ENCODE measurements at places on chromosomes 4 and X. TPM values are rescaled to one million over a fixed set of nuclear protein-coding genes. Genes with fewer than 3 reads are reported as not detected.

Gene CCDC110
- total RNA-seq = 1.5 TPM

Gene SPOCK3
- total RNA-seq = 0.42 TPM

Gene ARMCX2
- total RNA-seq = 7.5 TPM

DNA sequence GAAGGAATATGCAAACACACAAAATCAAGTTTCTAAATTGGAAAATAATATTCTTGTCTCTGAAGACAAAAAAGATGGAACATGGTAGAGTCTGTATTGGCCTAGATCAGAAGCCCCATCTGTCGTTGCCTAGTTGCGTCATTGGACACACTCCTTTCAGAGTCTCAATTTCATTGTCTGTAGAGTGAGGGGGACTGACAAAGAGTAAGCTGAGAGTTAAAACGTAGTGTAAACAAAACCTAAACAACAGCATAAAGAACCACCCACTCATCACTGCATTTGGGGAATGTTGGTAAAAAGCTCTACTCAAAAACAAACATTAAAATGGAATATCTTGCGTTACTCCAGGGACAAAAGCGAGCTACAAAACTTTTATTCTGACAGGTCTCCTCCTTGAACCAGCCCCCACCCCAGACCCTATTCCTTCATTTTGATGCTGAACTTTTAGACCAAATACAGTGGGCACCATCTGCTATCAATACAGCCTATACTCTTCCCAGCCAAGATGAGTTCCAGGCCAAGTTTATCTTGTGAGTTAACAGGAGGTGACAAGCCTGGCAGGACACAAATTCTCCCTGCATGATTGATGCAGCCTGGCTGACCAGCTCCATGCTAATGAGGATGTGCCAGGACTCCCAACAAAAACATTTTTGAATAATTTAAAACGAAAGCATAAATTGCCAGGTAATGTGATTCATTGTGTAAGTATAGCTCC is 125.2 kb downstream of the COL25A1 start:
- no peak for DNase-seq

Gene DCLK2
- total RNA-seq = 1.7 TPM

DNA sequence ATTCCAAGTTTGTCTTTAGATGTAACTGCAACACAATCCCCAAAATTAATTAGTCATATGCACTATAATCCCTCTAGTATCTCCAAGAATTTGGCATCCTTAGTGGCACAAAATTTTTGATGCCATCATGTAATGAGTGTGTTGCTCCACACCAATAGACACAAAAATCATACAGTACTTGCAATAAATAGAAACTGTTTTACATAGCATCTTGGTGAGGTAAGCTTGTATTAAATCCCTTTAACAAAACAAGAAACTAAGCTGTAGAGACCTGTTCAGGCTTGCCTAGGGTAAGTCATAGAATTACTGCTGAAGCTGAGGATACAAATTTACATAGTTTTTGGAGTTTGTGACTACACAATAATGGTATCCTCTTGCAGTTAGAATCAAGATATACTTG is 64.5 kb upstream of the PRSS12 start:
- no peak for DNase-seq

DNA sequence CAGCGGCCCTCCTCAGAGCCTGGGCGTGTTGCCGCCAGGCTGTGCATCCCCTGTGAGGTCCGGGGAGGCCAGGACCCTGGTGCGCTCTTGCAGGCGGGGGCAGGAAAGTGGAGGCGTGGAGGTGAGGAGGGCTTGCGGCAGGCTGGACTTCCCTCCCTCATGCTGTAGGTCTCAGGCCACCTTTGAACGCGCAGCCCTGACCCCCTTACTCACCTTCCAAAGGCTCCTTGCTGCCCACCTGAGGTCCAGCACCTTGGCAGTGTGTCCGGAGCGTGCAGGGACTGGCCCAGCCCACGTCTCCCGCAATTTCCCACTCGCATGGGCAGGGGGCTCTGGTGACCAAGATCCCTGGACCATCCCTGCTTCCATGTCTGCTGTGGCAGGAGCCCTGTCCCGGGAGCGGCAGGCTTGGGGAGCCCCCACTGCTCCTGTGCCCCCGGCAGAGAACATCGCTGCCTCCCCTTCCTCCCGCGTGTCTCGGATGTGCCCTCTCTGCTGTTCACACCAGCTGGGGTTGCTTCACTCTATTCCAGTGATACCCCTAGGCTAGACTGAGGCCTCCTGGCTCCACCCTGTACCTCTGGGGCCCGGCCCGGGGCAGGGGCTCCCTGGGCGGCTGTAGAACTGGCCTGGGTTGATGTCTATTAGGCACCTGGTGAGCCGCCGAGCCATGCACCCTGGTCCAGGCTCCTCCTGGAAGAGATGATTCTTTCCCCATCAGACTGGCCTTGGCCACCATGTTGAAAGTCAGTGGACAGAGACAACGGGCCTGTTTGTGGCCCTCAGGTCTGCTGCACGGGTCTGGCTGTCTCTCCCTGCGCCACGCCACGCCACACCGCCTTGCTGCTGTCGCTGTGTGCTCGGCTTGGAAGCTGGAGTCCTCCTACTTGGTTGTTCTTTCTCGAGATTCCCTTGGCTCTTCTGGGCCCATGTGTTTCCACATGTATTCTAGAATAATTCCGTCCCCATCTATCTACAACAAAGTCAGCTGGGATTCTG is 95.4 kb upstream of the ADRA2C start:
- DNase-seq = no peak

DNA sequence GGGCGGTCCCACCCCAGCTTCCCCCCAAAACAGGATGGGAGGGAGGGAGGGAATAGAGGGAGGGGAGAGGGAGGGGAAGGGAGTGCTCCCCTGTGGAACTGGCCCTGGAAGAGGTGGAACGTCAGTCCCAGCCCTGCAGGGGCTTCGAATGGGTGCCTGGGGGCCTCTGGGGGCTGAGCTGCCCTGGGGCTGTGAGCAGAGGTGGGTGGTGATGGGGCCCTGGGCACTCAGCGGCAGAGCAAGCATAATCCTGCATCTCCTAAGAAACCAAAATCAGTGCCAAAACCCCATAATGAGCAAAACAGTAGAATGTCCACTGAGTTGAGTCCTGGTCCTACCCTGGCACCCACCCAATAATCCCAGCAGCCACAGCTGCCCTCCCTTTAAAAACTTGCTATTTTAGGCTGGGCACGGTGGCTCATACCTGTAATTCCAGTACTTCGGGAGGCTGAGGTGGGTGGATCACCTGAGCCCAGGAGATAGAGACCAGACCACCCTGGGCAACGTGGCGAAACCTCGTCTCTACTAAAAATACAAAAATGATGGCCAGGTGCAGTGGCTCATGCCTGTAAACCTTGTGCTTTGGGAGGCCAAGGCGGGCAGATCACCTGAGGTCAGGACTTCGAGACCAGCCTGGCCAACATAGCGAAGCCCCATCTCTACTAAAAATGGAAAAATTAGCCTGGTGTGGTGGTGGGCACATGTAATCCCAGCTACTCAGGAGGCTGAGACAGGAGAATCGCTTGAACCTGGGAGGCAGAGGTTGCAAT is 11.1 kb downstream of the DOK7 start:
- DNase-seq = no peak

Gene COX7B2
- total RNA-seq = not detected

GRCh38 chr4:181959121-181959520 is 284.1 kb upstream of the TENM3 start:
- DNase-seq = no peak

DNA sequence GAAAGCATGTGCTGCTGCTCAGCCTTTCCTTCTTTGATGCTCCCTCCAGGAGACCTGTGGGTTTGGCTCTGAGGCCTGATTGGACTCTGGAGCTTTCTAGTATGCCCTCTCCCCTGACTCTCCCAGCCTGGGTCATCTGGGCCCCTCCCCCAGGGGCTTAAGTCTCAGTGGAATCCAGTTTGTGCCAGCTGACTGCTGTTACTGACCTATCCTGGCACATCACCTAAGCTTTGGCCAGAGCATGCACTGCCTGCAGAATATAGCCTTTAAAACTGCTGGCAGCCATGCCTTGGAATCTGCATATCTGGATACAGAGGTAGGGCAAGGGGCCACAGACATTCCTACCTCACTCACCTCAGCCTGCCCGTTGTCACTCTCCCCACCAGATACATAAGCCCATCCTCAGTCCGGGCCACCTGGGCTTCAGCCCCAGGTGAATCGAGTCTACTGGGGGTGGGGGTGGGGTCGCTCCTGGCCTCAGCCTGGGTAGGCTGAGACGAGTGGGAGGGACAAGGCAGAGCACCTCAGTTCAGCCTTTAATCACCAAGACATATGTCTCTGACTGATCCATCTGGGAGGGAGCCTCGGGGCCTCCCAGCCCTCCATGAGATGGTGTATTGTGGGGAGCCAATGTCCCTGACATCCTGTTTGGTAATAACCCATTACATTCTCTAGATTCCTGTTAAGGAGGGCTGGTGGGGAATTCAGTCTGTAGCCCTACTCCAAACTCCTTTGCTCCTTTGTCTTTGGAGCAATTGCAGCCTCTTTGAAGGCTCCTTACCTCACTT is 61.2 kb downstream of the STARD8 start:
- no peak for DNase-seq

- DNase-seq = no peak
These were observed 40.8 kb downstream of the RHOXF2B start for GRCh38 chrX:120036704-120037103.

Gene FAM9C
- total RNA-seq = not detected

DNA sequence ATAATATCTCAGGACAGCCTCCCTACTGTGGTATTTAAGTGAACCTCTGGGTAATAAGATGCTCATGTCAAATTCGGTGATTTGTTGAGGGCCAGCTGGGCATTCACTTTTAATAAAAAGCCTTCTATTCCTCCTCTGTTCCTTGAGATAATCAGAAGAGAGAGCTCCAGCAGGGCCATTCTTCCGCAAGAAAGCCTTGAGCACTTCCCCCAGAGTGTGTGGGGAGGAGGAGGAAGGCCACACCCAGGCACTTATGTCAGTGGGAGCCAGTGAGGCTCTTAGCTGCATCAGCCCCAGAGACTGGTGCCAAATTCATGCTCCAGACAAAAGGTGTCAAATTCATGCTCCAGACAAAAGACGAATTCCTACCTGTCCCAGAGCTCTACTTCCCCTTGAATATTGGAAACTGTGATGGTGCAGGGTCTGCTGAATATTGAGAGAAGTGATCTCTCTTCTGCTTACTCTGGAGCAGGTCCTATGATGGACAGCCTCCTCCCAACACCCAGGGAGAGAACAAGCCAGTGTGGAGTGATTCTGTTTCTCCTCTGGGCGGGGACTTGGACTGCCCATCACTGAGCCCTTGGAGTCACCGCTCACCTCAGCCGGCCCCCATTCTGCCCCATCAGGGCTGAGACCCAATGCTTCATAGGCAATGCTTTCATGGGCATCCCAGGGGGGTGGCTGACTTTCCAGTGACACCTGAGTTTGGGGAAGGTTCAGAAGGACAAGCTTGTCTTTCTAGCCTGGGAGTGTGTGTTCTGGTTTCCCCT is 68.1 kb downstream of the FHDC1 start:
- no peak for DNase-seq

DNA sequence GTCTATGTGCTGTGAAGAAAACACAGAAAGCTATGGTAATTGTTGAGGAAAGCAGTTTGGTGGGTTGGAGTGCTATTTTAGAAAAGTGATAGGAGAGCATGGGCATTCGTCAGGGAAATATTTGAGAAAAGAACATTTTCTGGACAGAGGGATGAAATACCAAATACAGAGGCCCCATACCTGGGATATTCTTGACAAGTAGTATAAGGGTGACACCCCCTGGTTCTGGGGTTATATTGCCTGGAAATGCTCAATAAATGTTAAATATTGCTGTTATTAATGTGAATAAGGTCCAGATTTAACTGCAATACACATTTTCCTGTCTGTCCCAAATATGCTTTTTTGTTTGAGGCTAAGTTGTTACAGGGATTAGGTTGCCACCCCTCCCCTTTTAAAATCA is 42.9 kb downstream of the WWC2 start:
- DNase-seq = no peak

Gene SH3TC1
- total RNA-seq = 34.6 TPM
